ENCODE measurements at places on chromosomes 1 and 21. TPM values are rescaled to one million over a fixed set of nuclear protein-coding genes. Genes with fewer than 3 reads are reported as not detected.

- DNase-seq = peak; percentile 61
Observed at GRCh38 chr1:10494754-10495474, 20.2 kb downstream of the PEX14 start.

- no peak for DNase-seq
Observed at GRCh38 chr1:145985502-145986439, 10.6 kb downstream of the TXNIP start.

DNA sequence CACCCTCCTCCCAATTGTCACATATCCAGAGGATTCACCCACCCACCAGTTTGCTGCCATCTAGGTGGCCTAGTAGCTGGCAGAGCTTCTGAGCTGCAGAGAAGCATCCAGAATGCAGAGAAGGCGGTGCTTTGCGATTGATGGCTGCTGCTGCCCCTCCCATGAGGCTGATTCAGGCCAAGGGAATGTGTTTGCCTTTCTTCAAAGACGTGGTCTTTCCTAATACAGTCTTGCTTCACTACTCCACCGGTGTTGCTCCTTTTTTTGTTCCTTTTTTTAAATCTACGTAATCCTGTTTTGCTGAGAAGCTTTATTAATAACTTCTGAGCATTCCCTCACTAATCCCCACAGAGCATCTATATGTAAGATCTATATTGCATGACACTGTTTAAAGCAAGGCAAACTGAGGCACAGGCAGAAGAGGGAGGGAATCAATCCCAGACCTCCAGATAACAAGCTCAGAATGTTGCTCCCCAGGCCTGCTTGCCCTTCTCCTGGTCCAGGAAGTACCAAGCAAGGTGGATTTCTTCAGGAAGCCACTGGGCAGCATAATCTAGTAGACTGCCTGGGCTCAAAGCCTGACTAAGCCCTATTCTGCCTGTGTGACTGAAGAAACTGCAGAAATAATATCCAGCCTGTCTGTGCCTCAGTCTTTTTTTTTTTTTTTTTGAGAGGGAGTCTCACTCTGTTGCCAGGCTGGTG lies 275.5 kb upstream of the FMN2 start:
- DNase-seq = no peak

DNA sequence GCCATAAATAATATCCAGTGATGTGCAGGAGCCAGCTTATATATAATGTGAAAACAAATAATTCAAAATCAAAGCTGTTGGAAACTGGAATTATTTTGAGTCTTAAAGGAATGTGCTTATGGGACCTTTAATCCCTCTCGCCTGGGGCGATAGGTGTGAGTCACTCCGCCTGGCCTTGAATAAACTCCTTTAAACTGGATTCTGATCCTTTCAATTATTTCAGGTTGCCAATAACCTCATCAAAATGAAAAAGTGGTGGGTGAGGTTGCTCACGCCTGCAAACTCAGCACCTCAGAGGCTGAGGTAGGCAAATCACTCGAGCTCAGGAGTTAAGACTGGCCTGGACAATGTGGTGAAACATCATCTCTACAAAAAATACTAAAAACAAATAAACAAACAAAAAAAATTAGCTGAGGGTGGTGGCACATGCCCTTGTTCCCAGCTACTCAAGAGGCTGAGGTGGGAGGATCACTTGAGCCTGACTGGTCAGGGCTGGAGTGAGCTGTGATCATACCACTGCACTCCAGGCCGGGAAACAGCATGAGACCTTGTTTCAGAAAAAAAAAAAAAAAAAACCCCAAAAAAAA lies 11.4 kb upstream of the SLC2A5 start:
- no peak for DNase-seq

DNA sequence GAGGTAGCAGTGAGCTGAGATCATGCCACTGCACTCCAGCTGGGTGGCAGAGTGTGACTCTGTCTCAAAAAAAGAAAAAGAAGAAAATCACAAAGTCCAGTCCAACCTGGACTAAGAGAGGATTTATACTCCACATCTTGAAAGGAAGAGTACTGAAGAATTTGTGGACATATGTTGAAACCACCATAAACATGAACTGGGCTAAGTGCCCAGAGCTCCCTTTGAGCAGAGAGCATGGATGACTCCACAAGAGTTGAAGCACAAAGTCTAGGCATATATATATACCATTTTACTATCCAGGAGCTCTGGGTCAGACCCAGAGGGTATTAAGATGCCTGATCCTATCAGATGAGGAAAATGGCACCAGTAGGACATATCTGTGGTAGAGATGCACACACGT lies 86.6 kb downstream of the OMA1 start:
- no peak for DNase-seq

- no peak for DNase-seq
Observed at GRCh38 chr1:71600023-71600422, 519.2 kb upstream of the ZRANB2 start.

DNA sequence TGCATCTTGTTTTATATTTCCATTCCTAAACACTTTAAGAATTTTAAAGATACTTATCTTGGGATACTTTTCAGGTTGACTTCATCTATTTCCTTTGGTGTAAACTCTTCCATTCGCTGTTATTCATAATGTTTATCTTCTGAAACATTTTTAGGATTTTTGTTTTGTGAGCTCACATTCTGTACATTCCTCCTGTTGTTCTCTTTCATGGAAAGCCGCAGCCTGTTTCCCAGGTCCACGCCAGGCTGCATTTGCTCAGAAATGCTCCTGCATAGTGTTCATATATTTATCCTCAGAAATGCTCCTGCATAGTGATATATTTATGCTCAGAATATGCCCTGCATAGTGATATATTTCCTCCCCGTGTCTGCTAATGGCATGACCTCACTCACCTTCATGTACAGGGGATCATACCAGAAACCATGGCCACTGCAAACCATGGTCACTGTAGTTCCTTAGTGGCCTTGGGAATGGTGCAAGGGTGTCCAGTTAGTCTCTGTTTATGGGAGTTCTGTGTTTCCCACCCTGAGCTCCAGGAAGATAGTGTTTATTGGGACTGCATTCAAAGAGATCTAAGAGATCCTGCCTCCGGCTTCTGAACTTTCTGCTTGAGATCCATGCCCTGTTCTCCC lies 153.9 kb upstream of the GREM2 start:
- no peak for DNase-seq

DNA sequence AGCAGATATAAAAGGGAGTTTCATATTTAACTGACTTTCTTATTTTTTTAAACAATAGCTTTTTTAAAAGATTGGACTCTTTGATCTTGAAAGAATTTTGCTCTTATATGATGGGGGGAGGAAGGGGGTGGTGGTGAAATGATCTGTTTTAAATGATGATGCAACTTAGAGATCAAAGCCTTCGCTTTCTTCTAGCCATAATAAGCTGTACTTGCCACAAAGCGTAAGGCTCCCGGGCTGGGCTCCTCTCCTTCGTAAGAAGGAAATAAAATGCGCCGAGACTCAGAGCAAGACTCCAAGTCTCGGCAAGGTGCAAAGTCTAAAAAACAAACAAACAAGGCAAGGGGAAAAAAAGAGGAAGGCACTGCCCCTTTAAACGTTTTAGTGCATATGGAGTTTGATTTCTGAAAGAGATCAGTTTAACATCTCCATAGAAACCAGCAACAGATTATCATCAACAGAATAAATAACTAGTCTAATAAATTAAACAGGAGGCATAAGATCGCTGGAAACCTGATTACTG lies 3.3 kb downstream of the CASZ1 start:
- DNase-seq = peak; percentile 47

DNA sequence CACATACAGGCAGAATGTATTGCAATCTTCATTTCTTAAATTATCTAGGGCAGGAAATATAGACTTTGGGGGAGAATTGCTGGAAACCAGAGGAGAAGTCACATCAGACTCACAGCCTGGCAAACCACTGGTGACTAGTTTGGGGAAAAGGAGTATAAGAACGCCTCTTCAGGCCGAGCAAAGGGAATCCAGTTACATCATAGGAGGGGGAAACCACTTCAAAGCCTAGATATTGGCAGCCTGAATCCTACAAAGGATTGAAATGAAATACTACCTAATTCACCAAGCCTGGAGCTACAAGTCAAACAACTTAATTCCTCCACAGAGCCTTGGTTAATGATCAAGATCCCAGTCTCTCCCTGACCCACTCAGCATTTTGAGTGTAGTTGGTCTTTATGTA lies 121.7 kb downstream of the SLC30A10 start:
- DNase-seq = no peak

DNA sequence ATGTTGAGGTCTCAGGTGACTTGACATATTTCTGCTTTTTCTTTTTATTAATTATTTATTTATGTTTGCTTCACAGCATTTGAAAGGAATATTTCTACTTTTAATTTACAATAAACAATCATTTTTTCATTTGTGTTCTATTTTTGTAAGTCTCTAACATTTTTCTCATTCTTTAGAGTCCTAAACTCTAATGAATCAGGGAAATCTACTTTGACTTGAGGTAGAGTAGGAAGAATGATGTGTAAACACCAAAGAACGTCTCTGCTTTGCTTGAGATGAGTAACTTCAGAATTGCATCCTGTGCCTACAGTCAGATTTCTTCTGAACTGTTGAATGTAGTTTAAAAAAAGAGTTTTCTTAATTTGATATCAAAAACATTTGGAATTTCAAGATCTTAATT lies 65.2 kb downstream of the CNST start:
- no peak for DNase-seq

DNA sequence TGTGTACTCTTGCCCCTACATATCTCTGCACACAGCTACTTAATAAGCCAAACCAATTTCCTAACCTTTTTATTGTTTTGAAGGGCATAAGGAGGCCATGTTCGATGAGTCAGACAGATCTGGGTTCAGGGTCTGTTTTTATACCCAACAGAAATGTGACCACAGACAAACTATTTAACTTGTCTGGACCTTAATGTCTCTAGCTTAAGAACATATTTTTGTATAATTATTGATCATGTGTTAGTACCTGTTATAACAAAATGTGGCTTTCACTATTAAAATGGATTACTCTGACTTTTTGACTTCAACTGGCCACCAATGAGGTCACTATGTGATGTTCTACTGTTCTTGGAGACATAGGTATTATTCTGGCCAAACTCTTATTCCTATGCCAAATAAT lies 507.8 kb upstream of the USP24 start:
- no peak for DNase-seq

DNA sequence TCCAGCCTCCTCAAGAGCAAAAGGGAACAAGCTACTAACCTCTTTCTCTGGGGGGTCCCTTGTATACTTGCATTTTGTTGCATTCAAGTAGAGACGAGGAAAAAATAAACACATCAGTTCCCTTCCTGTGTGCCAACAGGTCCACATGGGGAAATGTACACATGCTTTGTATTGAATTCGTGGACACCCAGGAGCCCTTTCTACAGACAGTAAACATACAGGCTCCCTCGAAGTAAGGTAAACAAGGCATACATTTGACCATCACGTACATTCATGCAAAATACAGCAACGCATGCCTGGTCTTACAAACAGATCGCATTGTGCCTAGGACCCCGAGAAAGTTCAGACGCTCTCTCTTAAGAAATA lies 1.1 kb downstream of the KCND3 start:
- DNase-seq = no peak

DNA sequence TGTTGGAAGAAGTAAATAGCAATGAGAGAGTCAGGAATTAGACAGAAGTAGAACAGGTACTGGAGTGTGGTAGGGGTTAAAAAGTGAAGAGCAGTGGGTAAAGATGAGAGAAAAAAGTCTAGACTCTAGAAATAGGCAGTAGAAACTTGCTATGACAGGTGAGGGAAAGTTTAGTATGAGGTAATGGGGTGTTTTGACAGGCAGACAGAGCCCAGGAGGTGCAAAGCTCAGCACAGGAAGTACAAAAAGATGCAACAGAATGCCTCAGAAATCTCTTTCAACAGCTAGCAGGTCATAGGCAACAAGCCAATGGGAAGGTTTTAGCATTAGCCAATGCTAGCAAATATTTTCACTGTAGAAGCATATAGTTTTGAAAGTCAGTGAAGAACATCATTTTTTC lies 319.1 kb upstream of the SGIP1 start:
- no peak for DNase-seq

- DNase-seq = no peak
Observed at GRCh38 chr1:213256438-213257087, 205.5 kb downstream of the RPS6KC1 start.

DNA sequence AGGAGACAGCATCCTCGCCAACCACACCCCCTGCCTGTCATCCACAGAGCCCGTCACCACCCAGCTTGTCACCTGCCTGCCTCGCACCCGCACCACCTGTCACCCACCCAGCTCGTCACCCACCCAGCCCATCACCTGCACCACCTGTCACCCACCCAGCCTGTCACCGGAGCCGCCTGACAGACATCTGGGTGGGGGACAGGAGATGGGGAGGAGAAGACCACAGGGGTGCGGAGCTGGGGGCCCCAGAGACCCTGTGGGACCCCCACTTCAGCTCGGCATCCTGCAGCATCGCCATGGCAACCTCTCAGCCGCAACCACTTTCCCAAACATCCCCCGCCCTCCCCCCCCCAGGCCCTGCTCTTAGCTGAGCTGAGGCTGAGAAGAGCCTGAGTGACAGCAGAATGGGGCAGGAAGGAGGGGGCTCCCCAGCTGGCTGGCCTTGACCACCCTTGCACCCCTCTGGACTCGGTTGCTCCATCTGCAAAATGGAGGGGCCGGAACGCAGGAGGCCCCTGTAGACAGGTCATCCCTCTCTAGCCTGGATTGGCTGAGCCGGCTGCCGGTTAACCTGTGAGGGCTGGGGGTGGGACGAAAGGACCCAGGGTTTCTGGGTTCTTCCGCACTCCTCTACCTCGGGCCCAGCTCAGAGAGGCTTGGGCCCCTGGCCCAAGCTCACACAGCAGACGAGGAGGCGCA lies 11.6 kb downstream of the AHDC1 start:
- DNase-seq = no peak

- DNase-seq = no peak
Observed at GRCh38 chr1:21781815-21782348, 1.1 kb downstream of the USP48 start.

Gene OR2AK2
- 3.2 TPM for total RNA-seq

Gene VSIG8
- total RNA-seq = not detected

Gene APCS
- total RNA-seq = not detected

Gene C1orf185
- not detected for total RNA-seq

Gene RNU11
- total RNA-seq = under 0.01 TPM

Gene FAAH
- 14.8 TPM for total RNA-seq

Gene APOBEC4
- not detected for total RNA-seq

Gene CFAP45
- total RNA-seq = 0.81 TPM

Gene MXRA8
- not detected for total RNA-seq

Gene AADACL4
- not detected for total RNA-seq
